Vagina (tissue), 2 donors: ENCODE measurements at places on chromosomes 2 and 18. TPM values are rescaled to one million over a fixed set of nuclear protein-coding genes. Genes with fewer than 3 reads are reported as not detected.

The POU3F3 gene
- not detected for total RNA-seq

The EEF1B2 gene
- total RNA-seq = 353 TPM

The STK36 gene
- 59.9 TPM for total RNA-seq

The MC4R gene
- not detected for total RNA-seq

The SLC66A2 gene
- 32.2 TPM for total RNA-seq

The CROCC2 gene
- 0.49 TPM for total RNA-seq

The SYT4 gene
- 4.7 TPM for total RNA-seq

The ALK gene
- 0.74 TPM for total RNA-seq

The MC2R gene
- not detected for total RNA-seq

The CDK15 gene
- total RNA-seq = not detected

The GPR45 gene
- total RNA-seq = not detected

The BMP10 gene
- total RNA-seq = not detected

The C2orf15 gene
- not detected for total RNA-seq

The FAP gene
- 4.2 TPM for total RNA-seq

The ZNF385B gene
- total RNA-seq = 11.5 TPM

The CRACDL gene
- total RNA-seq = 6.4 TPM

The SIX2 gene
- total RNA-seq = 16.7 TPM

The IRS1 gene
- 16.9 TPM for total RNA-seq

The GPAT2 gene
- 1.2 TPM for total RNA-seq

The LYPD6B gene
- 10.1 TPM for total RNA-seq

The CHRNG gene
- not detected for total RNA-seq

The GRB14 gene
- 2.7 TPM for total RNA-seq

The ACADL gene
- total RNA-seq = 10.6 TPM

The TCF7L1 gene
- total RNA-seq = 8.3 TPM

The CDH2 gene
- 3.7 TPM for total RNA-seq

The BOLL gene
- not detected for total RNA-seq

The DSG2 gene
- 11.8 TPM for total RNA-seq

The COL4A4 gene
- total RNA-seq = 2.5 TPM

The POTEC gene
- total RNA-seq = not detected

The GAREM1 gene
- 15.7 TPM for total RNA-seq

The RNU2-63P gene
- total RNA-seq = not detected

The PLCD4 gene
- total RNA-seq = 12.0 TPM

The DTNA gene
- total RNA-seq = 18.4 TPM

The CBLN2 gene
- total RNA-seq = not detected

The ABCG8 gene
- not detected for total RNA-seq

The ALPI gene
- not detected for total RNA-seq

The KIAA2012 gene
- total RNA-seq = not detected

The IL18R1 gene
- total RNA-seq = 4.9 TPM

The TWIST2 gene
- 214 TPM for total RNA-seq
